ENCODE measurements at places on chromosomes 5 and 9. TPM values are rescaled to one million over a fixed set of nuclear protein-coding genes. Genes with fewer than 3 reads are reported as not detected.

- H3K4me3 ChIP-seq: peak overlapping the region; percentile 26
- H3K27me3 ChIP-seq: no peaks in the 10 kb centered on the region
- DNase-seq: no peak
- peak overlapping the region; percentile 89 for H3K27ac ChIP-seq
These were observed 505 bp upstream of the ACER2 start for GRCh38 chr9:19408316-19408692.

- H3K36me3 ChIP-seq: no peaks in the 10 kb centered on the region
- H3K4me1 ChIP-seq: peaks cover 5% of the 10 kb centered on the region
- DNase-seq: no peak
- no peak overlapping the region for H3K4me3 ChIP-seq
These were observed 13.4 kb upstream of the RAD23B start for GRCh38 chr9:107269681-107270080.

TLR4 gene
- 24.0 TPM for total RNA-seq

DNA sequence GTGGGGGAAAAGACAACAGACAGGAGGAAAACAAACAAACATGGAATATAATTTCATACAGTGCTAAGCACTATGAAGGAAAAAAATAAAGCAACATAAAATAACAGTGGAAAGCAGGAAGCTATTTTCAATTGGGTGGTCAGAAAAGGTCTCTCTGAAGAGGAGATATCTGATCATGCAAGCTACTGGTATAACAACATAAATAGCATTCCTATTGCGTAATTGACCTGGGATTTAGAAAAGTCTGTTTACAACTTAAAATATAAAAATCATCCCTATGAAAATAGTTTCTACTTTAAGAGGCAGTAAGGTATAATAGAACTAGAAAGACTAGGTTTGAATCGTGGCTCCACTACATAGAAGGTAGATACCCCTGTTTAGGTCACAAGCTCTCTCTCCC is 61.4 kb downstream of the FBXW11 start:
- H3K27ac ChIP-seq: no peak overlapping the region
- no peaks in the 10 kb centered on the region for H3K36me3 ChIP-seq
- H3K4me3 ChIP-seq: no peak overlapping the region
- H3K4me1 ChIP-seq: peaks cover 11% of the 10 kb centered on the region

GFI1B gene
- not detected for total RNA-seq

DNA sequence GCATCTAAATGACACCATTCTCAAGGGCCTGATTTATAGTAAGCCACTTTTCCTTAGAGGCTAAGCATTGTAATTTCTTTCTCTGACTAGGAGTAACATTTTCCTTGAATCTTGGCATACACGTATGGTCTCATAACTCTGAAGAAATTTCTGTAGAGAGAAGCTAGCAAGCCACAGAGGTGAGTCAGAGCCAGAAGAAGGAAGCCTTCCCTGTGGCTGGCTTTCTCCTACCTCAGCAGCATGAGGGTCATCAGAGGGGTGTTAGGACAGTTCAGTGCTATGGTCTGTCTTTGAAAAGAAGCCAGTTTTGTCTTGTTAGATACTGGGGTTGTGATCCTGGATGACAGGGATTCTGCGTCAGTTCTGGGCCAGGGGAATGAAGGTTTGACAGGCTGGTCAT is 3.2 kb downstream of the SNX30 start:
- no peak overlapping the region for H3K4me3 ChIP-seq
- no peaks in the 10 kb centered on the region for H3K36me3 ChIP-seq
- no peak for DNase-seq
- H3K27me3 ChIP-seq: no peaks in the 10 kb centered on the region
- H3K4me1 ChIP-seq: peaks cover 7% of the 10 kb centered on the region

DNA sequence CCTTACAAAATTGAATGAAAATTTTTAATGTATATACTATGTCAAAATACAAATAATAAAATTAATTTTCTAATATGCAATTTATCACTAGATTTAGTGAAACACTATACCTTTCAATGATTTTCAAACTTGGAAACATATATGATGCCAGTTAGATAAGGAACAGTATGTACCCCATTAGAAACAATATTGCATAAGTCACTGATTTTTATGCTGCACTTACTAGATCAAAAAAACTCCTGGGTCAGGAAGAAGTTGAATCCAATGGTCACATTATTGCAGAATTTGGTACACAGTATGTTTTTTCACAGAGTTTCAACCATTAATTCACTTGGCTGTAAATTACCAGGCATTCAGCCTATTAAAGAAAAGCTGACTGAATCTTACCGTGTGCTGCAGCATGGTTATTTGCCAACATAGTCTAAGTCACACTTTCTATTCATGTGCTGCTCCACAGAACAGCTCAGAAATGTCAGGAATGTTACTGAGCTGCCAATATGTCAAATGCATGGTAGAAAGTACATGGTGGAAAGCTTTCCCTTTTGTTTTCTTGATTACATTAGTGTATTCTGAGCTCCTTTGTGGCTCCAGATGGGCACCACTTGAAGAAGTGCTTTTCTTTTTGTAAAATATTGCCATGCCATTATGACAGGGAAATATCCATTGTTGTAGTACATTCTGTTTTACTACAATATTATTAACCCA is 9.9 kb upstream of the PRR16 start:
- peak; percentile 17 for DNase-seq
- H3K4me1 ChIP-seq: peaks cover 6% of the 10 kb centered on the region
- no peaks in the 10 kb centered on the region for H3K27me3 ChIP-seq
- no peak overlapping the region for H3K4me3 ChIP-seq
- H3K36me3 ChIP-seq: no peaks in the 10 kb centered on the region

CRB2 gene
- not detected for total RNA-seq

PCDHAC2 gene
- total RNA-seq: 2.5 TPM

GRCh38 chr9:105950448-105950847 is 256.1 kb downstream of the TMEM38B start:
- H3K4me1 ChIP-seq: no peaks in the 10 kb centered on the region
- H3K27me3 ChIP-seq: no peaks in the 10 kb centered on the region
- H3K27ac ChIP-seq: no peak overlapping the region
- H3K36me3 ChIP-seq: no peaks in the 10 kb centered on the region
- H3K4me3 ChIP-seq: no peak overlapping the region

SAXO1 gene
- not detected for total RNA-seq
